ENCODE measurements at places on chromosomes 6 and 20. TPM values are rescaled to one million over a fixed set of nuclear protein-coding genes. Genes with fewer than 3 reads are reported as not detected.

GRCh38 chr6:31001281-31001888 is 8.9 kb upstream of the MUC22 start:
- no peak overlapping the region for H3K27ac ChIP-seq
- H3K4me3 ChIP-seq, result no peak overlapping the region
- no peaks in the 10 kb centered on the region for H3K36me3 ChIP-seq
- no peak for DNase-seq

DNA sequence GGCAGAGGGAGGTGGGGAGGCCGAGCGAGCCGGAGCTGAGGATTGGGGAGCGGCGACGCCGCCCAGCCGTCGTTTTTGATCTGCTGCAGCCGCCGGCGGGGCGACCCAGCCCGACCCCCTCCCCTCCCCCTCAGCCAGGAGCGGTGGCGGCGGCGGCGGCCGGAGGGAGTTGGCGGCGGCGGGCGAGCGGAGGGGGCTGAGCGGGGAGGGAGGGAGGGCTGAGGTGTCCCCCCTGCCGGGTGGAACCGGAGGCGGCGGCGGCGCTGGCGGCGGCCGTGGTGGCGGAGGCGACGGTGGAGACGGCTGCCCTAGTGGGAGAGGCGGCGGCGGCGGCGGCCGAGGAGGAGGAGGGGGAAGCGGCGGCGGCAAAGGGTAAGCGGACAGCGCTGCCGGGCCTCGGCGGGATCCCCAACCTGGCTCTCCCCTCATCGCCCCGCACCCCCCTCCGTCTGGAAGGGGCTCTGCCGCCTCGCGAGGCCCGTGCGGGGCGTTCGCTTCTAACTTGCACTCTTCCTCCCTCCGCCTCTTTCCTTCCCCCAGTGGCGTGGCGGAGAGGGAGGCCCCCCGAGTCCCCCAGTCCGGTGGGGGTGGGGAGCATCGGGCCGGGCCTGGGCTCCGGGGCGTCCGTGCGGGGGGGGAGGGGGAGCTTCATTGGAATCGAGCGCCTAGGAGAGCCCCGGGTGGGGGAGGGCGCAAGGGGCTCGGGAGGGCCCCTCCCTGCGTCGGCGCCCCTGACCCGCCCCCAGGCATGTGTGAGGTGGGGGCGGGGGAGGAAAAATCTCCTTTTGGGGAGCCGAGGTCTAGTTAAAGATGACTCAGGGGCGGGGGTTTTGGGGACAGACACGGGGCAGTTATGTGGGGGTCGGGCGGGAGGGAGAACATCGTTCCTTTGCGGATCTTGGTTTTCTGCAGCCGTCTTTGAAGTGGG is at the start of gene TAB2:
Gene TAB2 (plus strand): TSS at position 69 of the 928 bp plus-strand sequence. CDS start 52,286 bp downstream, outside the sequence.
- no peaks in the 10 kb centered on the region for H3K27me3 ChIP-seq
- DNase-seq, result peak; percentile 83
- peak within 1 kb of the TSS; percentile 93 for H3K4me3 ChIP-seq
- peak within 1 kb of the TSS; percentile 96 for H3K27ac ChIP-seq

DNA sequence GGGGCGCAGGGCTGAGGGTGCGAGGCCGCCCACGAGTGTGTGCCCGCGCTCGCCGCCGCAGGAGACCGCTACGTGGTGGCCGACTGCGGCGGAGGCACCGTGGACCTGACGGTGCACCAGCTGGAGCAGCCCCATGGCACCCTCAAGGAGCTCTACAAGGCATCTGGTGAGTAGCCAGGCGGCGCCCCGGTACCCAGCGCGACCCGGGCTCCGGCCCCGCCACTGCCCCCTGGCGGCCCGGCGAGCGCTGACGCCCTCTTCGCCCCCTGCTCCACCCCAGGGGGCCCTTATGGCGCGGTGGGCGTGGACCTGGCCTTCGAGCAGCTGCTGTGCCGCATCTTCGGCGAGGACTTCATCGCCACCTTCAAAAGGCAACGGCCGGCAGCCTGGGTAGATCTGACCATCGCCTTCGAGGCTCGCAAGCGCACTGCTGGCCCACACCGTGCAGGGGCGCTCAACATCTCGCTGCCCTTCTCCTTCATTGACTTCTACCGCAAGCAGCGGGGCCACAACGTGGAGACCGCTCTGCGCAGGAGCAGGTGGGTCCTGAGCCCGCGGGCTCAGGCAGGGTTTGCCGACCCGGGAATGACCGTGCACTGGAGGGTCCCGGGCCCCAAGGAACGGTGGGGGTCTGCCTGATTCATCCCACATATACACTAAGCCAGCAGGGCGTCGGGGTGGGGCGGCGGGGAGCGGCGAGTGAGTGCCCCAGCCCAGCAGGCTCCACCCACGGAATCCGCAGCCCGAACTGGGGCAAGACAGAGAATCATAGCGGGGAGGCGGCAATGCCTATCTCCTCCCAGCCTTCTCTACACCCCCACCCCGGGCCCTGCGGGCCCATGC is 17.4 kb downstream of the HSPA12B start:
- no peaks in the 10 kb centered on the region for H3K36me3 ChIP-seq
- peak; percentile 65 for DNase-seq
- H3K4me1 ChIP-seq, result peaks cover 7% of the 10 kb centered on the region
- no peak overlapping the region for H3K4me3 ChIP-seq

GNRH2 gene
- total RNA-seq, result not detected

DNA sequence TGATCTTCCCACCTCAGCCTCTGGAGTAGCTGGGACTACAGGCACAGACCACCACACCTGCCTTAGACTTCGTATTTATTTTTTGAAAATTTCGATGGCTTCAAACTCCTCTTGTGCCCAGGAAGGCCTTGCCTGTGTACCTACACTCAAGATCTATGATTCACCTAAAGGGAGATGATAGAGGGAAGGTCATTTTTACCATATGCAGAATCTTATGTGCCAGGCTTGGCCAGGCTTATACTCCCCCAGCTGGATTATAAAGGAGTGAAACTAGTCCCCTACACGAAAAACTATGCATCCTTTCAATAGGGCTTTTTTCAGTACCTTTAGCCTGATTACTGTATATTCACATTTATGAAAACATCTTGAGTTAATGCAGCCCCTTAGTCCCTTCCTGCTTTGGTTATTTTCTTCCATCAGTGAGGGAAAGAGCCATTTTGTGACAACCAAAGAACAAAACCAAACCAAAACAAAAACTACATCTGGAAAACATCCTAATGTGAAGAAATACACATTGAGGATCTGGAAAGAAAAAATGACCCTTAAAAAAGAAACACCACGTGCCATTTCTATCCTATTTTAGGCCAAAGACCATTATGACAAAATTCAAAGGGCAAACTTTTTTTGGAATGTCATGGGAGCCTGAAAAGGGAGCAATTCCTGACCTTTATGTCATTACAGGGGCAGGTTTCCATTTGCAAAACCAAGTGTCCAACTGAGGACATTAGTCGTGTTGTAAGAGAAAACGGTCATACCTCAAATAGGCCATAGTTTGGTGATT is 34.7 kb downstream of the RIPOR2 start:
- no peak for DNase-seq
- no peak overlapping the region for H3K27ac ChIP-seq
- no peaks in the 10 kb centered on the region for H3K36me3 ChIP-seq
- no peaks in the 10 kb centered on the region for H3K27me3 ChIP-seq
- H3K4me1 ChIP-seq, result no peaks in the 10 kb centered on the region

DNA sequence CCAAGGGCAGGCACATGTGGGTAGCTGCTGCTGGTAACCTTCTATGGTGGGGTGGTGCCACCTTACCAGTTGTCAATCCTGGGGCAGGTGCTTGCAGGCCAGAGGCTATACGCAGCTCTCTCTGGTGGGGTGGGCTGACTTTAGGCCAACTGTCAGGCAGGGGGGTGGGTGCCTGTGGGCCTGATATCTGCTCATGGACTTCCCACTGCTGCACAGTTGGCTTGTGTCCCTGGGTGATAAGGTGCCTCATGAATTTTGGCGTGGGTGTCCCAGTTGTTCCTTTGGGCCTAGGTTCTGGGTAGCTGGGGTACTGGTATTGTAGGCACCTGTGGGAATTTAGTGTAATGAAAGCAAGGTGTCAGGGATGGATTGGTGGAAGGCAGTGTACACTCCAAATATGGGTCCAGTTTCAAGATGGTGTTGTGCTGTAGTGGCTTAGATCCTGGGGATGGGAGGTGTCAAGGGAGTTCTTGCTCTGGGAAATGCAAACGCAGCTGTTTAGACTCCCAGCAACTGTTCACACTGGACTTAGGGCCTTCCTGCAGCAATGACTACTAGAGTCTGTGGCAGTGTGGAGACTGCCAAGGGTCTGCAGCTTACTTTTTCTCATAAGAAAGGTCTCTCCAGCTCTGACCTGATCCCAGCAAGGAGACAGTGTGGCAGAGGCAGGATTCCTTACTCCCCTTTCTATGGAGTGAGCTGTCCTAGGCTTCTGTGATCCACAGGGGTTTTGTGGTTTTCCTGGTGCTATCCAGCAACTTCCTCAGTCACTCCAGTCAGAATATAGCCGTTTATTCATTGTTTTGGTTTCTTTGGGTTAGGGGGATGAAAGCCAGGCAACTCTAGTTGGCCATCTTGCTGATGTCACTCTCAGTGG is 128.2 kb downstream of the CRYBG1 start:
- no peak overlapping the region for H3K4me3 ChIP-seq
- H3K36me3 ChIP-seq, result no peaks in the 10 kb centered on the region
- H3K4me1 ChIP-seq, result no peaks in the 10 kb centered on the region
- DNase-seq, result no peak

- no peaks in the 10 kb centered on the region for H3K27me3 ChIP-seq
- no peak overlapping the region for H3K27ac ChIP-seq
- no peak for DNase-seq
- H3K36me3 ChIP-seq, result no peaks in the 10 kb centered on the region
Measured at GRCh38 chr20:57313230-57313629, 16.4 kb upstream of the SPO11 start.

- H3K27ac ChIP-seq, result no peak overlapping the region
- no peaks in the 10 kb centered on the region for H3K36me3 ChIP-seq
- no peak for DNase-seq
- H3K4me1 ChIP-seq, result no peaks in the 10 kb centered on the region
- H3K4me3 ChIP-seq, result no peak overlapping the region
Measured at GRCh38 chr6:161318456-161318855, 44.6 kb upstream of the AGPAT4 start.

STMND1 gene
- total RNA-seq, result not detected

GRCh38 chr6:45470131-45470738 is 92.5 kb upstream of the SUPT3H start:
- no peaks in the 10 kb centered on the region for H3K27me3 ChIP-seq
- no peak overlapping the region for H3K27ac ChIP-seq
- H3K36me3 ChIP-seq, result no peaks in the 10 kb centered on the region
- DNase-seq, result no peak
- H3K4me1 ChIP-seq, result no peaks in the 10 kb centered on the region

ID4 gene
- 60.4 TPM for total RNA-seq

DNA sequence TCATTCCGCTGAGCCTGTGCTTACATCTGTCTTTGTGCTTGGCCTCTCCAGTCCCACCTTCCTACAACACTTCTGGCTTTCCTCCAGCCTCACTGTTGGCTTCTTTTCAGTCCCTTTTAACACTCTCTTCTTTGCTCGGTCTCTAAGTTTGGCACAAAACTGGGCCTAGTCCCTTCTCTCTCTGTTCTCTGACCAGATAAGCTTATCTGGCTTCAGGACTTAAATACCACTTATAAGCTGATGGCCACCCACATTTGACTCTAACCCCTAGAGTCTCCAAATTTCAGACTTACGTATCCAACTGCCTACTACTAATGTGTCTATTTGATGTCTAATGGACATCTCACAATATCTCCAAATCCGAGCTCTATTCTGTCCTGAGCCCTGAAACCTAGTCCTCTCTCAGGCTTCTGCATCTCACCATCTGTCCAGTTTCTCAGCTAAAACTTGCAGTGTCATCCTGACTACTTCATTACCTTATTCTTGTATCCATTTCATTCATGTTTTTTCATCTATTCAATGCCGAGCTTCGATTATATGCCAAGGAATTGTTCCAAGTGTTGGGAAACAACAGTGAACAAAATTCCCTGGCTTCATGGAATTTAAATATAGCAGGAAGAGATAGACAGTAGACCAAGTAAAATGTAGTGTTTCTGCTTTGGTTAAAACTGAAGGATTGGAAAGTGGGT is 40.1 kb downstream of the TBPL1 start:
- H3K27ac ChIP-seq, result no peak overlapping the region
- no peak overlapping the region for H3K4me3 ChIP-seq
- peaks cover 5% of the 10 kb centered on the region for H3K36me3 ChIP-seq
- no peaks in the 10 kb centered on the region for H3K4me1 ChIP-seq

- no peak overlapping the region for H3K4me3 ChIP-seq
- peaks cover 8% of the 10 kb centered on the region for H3K4me1 ChIP-seq
- H3K27ac ChIP-seq, result no peak overlapping the region
- H3K36me3 ChIP-seq, result no peaks in the 10 kb centered on the region
- DNase-seq, result no peak
Measured at GRCh38 chr6:11242711-11243110, 10.2 kb upstream of the NEDD9 start.

- DNase-seq, result peak; percentile 64
- H3K4me1 ChIP-seq, result peaks cover 2% of the 10 kb centered on the region
- H3K27me3 ChIP-seq, result no peaks in the 10 kb centered on the region
- peak overlapping the region; percentile 67 for H3K27ac ChIP-seq
Measured at GRCh38 chr6:36130667-36131510, 576 bp downstream of the MAPK13 start.

DNA sequence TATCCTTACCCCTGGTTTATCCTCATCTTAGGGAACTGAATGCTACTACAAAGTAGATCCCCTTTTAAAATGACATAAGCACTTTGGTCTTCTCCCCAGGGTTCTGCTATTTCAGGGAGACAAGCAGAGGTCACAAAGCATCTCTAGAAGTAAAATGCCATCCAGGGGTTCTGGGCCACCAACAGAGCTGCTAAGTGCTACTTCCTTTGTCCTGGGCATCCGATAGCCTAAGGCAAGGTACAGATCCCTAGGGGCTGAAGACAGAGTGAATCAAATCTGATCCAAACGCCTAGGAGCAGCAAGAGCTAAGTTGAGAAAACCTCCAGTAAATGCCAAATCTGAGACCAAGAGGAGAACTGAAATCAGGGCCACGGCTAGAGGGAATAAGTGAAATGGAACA is 161.2 kb downstream of the PTPRT start:
- H3K36me3 ChIP-seq, result no peaks in the 10 kb centered on the region
- no peaks in the 10 kb centered on the region for H3K27me3 ChIP-seq
- no peak overlapping the region for H3K27ac ChIP-seq

DNA sequence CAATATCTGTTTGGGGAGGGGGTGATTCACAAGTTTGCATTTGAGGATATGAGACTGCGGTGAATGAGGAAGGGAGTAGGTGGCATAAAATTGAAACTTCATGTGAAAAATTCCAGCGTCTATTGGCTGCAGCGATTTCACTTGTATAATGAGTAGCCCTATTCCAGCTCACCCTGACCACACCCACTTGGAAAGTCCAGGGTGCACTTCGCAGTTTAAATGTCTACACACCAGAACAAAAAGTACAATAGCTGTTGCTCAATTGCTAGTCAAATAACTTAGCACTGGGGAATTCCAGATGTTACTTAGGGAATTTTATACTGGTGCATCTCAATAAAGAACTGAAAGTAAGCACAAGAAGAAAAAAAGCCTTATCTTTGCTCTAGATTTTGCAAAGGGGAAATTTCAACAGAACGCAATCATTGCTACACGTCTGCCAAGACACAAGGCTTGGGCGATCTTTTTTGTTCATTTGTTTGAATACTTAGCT is 6.3 kb downstream of the TNFAIP3 start:
- H3K4me1 ChIP-seq, result no peaks in the 10 kb centered on the region
- peak overlapping the region; percentile 40 for H3K4me3 ChIP-seq
- no peak for DNase-seq
- no peaks in the 10 kb centered on the region for H3K27me3 ChIP-seq
- H3K27ac ChIP-seq, result no peak overlapping the region
- no peaks in the 10 kb centered on the region for H3K36me3 ChIP-seq

All from kidney (tissue), 22 donors.